Tracheal epithelial cell (primary cell): ENCODE measurements at places on chromosomes 13 and 19. TPM values are rescaled to one million over a fixed set of nuclear protein-coding genes. Genes with fewer than 3 reads are reported as not detected.

The GRIK5 gene
- total RNA-seq: under 0.01 and 2.4 TPM in 2 replicates

The ARMC6 gene
- total RNA-seq: 56.9 and 71.3 TPM in 2 replicates

The HPN gene
- total RNA-seq: 0.72 TPM in 1 of 2 replicates, not detected in the other

The STXBP2 gene
- 47.5 and 57.6 TPM in 2 replicates for total RNA-seq
